ENCODE measurements at places on chromosomes 7 and 10.

DNA sequence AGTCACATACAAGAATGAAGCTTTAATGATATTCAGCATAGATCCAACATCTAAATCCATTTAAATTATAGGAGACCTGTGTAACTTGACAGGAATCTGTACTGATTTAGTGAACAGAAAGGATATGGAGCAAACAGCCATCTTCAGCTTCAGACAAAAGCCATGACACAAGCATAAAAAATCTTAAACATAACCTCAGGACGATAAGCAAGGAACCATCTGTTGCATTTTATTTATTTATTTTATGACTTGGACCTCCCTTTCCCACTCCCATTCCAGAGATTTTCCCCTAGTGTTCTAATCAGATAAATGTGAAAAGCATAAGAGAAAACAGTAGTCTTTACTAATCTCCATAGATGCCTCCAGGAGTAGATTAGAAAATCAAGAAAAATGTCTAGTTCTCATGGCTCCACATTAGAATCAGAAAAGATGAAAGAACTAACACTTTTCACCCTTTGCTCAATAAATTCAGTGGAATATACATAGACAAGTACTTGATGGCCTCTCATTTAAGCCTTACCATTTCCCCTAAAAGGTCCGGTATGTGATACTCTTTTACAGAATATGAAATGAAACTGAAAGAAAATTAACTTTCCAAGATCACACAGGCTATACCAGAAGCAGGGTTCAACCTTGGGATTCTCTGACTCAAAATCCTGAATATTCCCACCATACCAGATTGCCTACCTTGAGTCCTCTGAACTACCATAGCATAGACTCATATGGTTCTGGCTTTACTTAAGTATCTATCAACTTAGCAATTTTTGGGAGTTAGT, 15.2 kb downstream of the CACNA2D1 start:
- no peak for DNase-seq

DNA sequence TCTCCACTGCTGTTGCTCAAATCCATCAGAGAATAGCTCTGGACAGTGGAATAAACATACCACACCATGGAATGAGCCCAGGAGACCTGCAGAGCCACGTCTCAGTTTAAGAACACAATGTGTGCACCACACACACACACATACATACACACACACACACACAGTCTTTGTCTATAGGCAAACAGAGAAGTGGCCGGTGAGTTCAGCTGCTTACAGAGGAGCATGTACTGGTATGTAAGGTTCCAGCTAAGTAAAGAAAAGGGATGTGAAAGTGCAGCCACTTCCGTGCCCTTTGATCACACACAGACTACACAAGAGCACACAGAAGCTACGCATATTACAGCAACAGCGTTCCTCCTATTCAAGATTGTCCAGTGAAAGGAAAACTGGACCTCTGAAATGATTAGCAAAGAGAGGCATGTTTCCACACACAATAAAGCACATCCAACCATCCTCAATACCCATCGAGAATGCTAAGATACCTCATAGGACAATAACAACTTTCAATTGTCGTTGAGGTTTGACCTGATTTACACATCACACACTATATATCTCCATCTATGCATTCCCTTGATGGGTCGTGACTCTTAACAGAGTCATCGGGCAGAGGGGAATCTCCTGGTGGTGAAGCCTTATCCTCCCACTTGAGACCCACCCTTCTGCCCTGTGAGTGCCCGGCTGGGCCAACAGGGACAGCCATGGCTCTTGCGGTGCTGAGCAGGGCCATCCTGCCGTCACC, 23.6 kb downstream of the SLC35B4 start:
- DNase-seq: peak; percentile 83

- no peak for DNase-seq
These were observed 19.4 kb downstream of the COPG2 start for GRCh38 chr7:130649004-130649790.

- no peak for DNase-seq
These were observed 33.2 kb downstream of the DRGX start for GRCh38 chr10:49362596-49363260.

GRCh38 chr7:118252087-118252486, 27.6 kb downstream of the ANKRD7 start:
- no peak for DNase-seq

DNA sequence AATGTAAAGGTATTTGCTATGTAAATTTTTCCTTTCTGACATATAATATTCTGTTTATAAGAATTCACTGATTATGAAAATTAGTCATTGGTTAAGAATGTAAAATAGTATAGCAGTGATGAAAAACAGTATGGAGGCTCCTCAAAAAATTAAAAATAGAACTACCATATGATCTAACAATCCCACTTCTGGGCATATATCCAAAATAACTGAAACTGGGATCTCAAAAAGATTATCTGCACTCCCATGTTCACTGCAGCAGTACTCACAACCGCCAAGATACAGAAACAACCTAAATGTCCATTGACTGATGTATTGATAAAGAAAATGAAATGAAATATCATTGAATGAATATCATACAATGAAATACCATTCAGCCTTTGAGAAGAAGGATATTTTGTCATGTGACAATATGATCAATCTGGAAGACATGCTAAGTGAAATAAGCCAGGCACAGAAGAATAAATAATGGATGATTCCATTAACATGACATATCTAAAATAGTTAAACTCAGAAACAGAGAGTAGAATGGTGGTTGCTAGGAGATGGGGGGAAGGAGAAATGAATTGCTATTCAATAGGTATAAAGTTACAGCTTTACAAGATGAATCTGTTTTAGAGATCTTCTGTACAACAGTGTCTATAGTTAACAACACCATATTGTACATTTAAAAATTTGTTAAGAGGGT, 14.0 kb downstream of the C10orf88 start:
- DNase-seq: no peak

GRCh38 chr7:157355784-157356511, 19.1 kb downstream of the DNAJB6 start:
- no peak for DNase-seq

DNA sequence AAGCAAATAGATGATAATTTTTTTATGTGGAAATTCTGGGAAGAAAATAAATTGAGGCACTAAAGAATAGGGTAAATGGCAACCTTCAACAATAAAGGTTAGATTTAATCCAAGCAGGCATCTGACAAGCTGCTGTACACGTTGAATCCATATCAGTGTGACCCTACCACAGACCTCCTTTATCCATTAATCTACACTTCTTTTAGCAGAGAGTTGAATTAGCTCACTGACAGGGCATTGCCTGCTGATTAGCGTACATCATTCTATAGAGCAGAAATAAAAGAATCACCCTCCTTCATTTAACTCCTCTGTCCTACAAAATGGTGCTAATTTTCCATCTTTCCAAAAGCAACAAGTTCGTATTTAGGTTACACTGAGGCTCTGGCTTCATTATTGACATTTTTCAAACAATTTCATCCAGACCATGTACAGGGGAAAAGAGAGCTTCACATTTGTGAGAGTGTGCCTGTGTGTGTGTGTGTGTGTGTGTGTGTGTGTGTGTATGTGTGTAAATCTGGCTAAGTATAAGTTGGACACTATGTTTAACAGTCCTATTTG, 356.0 kb downstream of the TFEC start:
- DNase-seq: no peak

DNA sequence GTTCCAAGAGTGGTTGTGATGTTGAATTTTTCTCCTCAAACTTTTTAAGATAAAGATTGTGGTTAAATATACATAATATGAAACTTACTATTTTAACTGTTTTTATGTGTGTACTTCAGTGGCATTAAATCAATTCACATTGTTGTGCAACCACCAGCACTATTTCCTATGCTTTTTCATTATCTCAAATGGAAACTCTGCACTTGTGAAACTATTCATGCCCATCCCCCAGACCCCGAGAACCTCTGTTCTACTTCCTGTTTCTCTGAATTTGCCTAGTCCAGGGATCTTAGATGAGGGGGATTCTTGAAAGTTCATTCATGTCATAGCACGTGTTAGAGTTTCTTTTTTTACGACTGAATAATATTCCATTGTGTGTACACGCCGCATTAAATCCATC, 67.0 kb downstream of the WDR37 start:
- no peak for DNase-seq

GRCh38 chr10:68406815-68407548, at the start of gene RUFY2:
Gene RUFY2 (minus strand): TSS chr10:68407277. CDS start chr10:68407189, 88 bp downstream.
- DNase-seq: peak; percentile 78

DNA sequence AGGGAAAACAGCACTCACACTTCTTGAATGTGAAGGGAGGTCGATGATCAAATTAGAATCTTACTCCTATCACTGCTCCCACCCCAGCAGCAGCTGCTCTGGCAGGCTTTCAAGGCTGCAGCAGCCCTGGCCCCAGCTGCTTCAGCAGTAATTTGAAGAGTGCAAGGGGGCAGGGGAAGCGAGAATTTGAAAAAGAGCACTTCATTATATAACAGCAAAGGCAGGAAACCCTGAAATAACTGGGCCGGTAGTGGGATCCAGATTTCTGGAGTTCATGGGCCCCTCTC, 44.9 kb downstream of the MYPN start:
- DNase-seq: peak; percentile 61

- no peak for DNase-seq
These were observed 8.9 kb downstream of the DKK1 start for GRCh38 chr10:52322936-52323335.

- no peak for DNase-seq
These were observed 42.3 kb downstream of the HIPK2 start for GRCh38 chr7:139735466-139735865.

- DNase-seq: no peak
These were observed 23.1 kb downstream of the GBF1 start for GRCh38 chr10:102268375-102268888.

DNA sequence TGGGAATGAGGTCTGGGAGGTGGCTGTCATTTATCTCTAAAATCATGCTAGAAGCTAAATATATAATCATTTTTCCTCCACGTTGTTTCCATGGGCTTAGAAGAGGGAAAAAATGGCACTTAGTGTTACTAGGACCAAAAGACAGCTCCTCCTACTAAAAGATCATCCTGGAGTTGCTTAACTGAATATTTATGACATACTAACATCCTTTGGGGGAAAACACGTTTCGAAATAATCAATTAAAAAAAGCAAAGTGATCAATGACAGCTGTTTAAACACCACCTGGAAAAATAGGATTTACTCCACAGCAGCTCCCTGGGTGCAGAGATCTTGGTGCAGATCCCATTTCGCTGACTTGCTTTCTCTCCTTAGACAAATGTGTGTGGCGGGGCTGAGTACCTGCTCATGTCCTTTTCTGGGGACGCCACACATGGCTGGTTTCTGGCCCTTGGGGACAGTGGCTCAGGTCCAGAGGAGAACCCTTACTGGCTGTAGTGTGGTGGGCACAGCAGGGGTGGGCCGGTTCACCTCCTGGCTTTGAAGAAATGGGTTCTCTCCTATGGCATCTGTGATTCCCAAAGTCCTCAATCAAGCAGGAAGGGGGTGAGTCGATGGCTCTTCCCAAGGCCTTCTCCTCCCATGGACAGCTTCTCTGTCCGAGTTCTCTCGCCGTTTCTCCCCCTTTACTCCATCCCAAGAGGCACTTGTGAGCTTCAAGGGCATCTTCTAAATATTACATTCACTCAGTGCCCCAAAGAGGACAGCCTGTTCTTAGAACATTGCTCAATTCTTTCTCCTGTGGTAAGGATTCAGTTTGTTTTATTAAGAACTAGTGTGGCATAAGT, 156.4 kb upstream of the KLF14 start:
- no peak for DNase-seq

DNA sequence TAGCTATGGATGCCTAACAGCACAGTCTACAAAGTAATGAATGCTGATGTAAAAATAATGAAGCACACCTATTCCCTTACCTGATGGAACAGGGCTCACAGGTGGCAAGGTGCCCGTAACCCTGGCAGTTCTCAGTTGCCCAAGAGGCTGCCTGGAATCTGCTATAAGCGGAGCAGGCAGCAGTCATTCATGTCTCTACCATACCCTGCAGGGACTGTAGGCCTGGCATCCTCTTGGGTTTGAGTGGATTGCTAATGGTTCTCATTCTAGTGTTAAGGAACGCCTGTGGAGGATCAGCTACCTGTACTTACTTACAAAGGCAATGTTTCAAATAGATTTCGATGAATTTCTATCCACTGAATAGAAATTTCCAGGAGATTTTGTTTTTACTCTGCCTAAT, 38.4 kb downstream of the BAIAP2L1 start:
- DNase-seq: no peak

DNA sequence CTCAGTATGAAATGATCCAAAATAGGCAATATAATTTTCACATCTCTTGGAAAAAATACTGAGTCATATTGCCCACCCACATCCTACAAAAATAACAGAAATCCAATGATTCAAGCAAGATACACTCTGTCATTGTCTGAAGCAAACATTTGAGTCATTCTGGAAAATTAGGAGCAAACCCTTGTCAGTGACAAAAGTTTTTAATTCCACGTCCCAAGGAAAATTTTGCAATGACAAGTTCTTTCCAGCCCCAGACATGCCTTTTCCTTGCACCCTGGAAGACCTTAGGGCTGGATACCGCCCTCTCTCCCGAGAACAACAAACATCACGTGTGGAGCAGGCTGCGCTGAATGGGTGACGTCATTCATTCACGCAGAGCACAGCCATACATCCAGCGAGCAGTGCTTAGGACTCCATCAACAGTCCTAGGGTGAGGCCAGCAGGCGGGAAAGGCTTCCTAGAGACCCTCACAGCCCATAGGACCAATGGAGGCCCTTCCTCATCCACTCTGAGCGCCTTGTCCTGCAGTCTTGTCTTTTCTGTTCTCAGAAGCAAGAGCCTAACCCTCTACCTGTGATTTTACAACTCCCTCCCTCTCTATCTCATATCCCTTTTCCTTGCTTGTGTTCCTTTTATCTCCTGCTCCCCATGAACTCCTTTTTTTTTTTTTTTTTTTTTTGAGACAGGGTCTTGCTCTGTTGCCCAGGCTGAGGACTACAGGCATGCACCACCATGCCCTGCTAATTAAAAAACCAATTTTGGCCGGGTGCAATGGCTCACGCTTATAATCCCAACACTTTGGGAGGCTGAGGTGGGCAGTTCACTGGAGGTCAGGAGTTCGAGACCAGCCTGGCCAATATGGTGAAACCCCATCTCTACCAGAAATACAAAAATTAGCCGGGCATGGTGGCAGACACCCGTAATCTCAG, 23.5 kb upstream of the KDM7A start:
- DNase-seq: no peak

- DNase-seq: no peak
These were observed 22.7 kb downstream of the GET4 start for GRCh38 chr7:898855-899681.

GRCh38 chr10:126783806-126784557, 113.5 kb upstream of the C10orf90 start:
- DNase-seq: no peak

- no peak for DNase-seq
These were observed 98.4 kb upstream of the EEPD1 start for GRCh38 chr7:36054637-36055036.

DNA sequence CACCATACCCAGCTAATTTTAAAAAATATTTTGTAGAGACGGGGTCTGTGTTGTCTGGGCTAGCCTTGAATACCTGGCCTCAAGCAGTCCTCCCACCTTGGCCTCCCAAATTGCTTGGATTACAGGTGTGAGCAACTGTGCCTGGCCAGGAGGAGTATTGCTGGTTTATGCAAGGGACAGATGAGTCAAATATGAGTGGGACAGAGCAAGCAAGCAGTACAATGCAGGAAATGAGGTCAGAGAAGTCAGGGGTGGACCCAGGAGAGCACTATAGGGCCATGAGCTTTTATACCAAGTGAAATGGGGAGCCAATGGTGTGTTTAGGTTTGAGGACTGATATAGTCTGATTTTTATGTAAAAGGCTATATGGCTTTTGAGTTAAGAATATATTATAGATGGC, 6.3 kb downstream of the TSPAN13 start:
- no peak for DNase-seq

Data from RPMI8226 (cell line).